ENCODE measurements at places on chromosomes 13 and 19.

DNA sequence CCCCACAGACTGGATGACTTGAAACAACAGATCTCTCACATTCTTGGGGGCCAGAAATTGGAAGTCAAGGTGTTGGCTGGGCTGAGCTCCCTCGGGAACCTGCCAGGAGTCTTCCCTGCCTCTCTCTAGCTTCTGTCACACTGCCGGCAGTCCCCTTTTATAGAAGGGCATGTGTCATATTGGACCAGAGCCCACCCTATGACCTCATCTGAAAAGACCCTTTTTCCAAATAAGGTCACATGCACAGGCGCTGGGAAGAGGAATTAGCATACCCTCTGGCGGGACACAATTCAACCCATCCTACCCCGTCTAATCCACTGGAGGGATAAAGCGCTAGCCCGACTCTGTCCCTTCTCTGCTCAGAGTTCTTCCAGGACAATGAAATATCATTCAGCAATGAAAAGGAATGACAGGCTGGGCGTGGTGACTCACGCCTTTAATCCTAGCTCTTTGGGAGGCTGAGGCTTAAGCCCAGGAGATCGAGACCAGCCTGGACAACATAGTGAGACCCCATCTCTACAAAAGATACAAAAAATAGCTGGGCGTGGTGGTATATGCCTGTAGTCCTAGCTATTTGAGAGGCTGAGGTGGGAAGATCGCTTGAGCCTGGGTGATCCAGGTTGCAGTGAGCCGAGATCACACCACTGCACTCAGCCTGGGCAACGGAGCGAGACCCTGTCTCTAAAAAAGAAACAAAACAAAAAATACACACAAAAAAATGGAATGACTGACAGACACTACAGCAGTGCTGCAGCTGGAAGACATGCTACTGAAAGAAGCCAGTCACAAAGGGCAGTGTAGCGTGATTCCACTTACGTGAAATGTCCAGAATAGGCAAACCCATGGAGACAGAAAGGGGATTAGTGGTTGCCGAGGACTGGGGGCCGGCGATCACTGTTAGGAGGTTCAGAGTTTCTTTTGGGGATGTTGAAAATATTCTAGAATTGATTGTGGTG, 28.5 kb downstream of the MEIS3 start:
- no peak for DNase-seq

GRCh38 chr19:5255602-5256231, 84.9 kb downstream of the PTPRS start:
- DNase-seq: no peak

DNA sequence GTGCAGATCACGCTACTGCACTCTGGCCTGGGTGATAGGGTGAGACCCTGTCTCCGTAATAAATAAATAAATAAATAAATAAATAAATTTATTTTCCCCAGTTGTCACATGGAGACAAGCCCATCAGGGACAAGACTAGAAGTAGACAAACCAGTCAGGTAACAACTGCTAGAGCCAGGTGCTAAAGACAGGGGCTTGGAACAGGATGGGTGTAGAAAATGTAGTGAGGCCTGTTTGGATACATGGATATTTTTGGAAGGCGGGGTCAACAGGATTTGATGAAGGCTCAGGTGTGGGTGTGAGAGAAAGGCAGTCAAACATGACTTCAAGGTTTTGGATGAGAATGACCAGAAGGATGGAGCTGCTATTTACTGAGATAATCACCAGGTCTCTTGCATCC, 27.7 kb upstream of the TPM4 start:
- no peak for DNase-seq

GRCh38 chr13:70080012-70080411, 27.6 kb upstream of the ATXN8OS start:
- DNase-seq: no peak

All from vagina (tissue), 2 donors.